ENCODE measurements at places on chromosomes 2 and 18.
A peak's percentile ranks its signal among the peaks of the same experiment; 100 is the strongest.

DNA sequence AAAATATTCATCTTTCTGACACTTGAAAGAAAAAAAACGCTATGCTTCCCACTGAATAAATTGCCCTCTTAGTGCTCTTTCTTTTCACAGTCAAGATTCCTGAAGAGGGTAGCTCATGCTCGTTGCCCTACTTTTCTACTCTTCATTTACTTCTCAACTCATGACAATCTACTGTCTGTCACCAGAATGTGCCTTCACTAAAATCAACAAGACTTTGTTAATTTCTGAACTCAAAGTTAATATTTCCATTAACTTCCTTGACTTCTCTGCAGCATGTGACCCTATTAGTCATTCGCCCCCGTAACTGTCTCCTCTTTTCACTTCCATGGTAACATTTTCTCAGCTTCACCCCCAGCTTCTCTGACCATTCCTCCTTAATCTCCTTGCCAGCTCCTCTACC lies 98.9 kb upstream of the MAPRE2 start:
- DNase-seq: no peak

GRCh38 chr2:215764441-215765048 lies 248.8 kb downstream of the MREG start:
- DNase-seq: no peak

- no peak for DNase-seq
Measured at GRCh38 chr2:197846777-197847176, 42.4 kb downstream of the PLCL1 start.

DNA sequence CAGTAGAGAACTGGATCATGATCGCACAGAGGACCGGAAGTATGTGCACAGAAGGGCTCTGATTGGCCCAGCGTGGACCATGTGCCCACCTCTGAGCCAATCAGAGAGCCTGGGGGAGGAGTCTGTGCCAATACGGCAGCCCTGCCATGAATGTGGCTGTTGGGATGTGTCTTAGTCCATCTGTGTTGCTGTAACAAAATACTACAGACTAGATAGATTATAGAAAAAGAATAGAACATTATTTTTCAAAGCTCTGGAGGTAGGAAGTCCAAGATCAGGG lies 132.0 kb downstream of the NDUFA10 start:
- no peak for DNase-seq

GRCh38 chr18:48032876-48033789 lies 102.7 kb upstream of the SMAD2 start:
- no peak for DNase-seq

DNA sequence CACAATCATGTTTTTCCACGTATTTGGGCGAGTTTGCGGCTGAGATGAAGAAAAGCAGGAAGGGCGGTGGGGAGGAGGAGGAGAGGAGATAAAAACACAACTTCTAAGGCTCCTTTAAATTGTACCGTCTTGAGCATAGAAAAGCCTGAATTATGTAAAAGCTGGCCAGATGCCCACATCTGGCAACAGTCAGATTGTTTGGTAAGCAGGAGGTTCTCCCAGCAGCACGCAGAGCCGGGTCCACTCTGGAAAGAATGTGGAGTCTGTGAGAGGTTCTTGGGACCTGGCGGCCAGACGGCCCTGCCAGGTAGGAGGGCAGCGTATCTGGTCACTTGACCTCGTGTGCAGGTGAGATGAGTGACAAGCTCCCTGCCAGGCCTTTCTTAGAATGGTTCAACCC lies 215.3 kb upstream of the APCDD1 start:
- no peak for DNase-seq

DNA sequence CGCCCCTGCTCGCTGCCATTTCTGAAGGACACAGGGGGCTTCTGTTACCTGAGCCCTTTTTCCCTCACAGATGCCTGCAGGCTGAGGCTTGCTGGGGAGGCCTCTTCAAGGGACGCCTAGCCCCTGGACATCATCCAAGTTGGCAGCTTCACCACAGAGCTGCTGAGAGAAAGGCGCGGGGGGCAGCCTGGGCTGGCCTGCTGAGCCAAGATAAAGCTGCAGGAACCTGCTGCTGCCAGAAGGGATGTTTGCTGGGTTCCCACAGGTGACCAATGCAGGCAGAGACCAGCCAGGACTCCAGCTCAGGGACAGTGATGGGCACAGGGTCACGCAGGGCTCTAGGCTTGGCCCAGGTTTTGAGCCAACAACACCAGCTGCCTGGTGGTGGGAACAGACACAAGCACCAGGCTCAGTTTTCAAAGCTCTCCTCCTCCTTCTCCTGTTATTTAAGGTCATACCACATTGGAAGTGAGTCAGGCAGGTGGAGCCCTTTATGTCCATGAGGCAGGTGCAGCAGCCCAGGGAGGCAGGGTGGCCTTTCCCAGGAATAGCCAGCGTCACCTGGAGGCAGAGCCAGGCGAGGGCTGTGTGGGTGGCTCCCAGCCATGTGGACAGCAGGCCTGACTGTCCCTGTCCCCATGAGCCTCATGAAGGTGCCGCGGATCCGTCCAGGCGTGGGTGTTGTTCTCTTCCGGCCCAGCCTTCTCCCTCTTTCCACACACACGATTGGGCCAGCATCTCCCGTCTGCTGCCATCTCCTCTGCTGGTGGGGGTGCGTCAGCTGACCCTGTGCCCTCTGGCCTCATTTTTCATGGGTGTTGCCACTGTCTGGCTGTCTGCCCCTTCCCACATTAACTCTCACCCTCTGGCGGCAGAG lies 515.5 kb upstream of the MYT1L start:
- peak; percentile 94 for DNase-seq

GRCh38 chr2:105034170-105034569 lies 3.7 kb upstream of the MRPS9 start:
- DNase-seq: no peak

GRCh38 chr2:38528008-38528442 lies 74.7 kb downstream of the HNRNPLL start:
- peak; percentile 26 for DNase-seq

DNA sequence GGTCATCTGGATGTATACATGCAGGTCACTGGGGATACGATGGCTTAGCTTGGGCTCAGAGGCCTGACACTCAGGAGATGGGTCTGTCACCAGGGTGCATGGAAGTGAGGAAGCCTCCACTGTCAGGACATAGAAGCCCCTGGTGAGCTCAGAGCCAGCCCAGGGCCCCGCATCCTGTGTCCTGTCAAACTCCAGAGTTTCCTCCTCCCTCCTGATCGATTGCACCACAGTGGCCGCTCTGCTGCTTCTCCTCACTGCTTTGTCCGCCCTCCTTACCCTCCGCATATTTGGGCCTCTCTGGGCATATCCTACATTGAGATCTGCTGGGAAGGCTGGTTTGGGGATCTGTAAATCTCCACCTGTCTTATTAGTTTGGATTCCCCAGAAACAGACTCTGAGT lies 37.5 kb upstream of the ATG16L1 start:
- DNase-seq: no peak

- no peak for DNase-seq
Measured at GRCh38 chr2:102895376-102895775, 133.5 kb downstream of the TMEM182 start.

GRCh38 chr2:64760128-64760527 lies 106.4 kb upstream of the SERTAD2 start:
- no peak for DNase-seq

DNA sequence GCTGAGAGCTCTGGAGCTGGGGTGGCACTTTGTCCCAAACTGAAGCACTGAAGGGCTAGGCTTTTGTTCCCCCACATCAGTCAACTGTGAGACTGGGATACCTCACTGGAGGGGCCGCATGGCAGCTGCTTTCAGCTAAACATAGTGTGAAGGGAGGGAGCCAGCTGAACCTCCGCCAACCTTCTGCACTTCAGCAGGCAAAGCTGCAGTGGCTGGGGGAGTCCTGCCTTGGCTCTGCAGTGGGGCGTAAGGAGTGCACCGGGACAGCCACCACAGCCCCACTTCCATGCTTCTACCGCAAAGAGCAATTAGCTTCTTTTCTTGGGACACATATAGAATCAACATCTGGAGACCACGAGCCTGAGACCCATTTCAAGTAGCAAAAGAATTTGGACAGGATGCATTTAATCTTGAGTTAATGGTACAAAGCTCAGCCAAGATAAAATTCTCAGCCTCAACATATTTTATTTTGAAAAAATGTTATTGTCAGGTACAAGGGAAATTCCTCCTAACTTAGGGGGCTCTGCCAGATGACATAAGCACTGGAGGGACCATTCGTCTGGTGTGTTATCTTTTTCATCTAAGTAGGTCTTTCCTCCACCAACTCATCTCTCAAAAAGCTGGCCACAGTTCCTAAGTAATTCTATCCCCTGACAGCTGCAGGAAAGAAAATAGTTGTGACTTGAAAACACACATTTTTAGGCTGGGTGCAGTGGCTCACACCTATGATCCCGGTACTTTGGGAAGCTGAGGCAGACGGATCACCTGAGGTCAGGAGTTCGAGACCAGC lies 25.6 kb upstream of the MYCN start:
- DNase-seq: no peak

DNA sequence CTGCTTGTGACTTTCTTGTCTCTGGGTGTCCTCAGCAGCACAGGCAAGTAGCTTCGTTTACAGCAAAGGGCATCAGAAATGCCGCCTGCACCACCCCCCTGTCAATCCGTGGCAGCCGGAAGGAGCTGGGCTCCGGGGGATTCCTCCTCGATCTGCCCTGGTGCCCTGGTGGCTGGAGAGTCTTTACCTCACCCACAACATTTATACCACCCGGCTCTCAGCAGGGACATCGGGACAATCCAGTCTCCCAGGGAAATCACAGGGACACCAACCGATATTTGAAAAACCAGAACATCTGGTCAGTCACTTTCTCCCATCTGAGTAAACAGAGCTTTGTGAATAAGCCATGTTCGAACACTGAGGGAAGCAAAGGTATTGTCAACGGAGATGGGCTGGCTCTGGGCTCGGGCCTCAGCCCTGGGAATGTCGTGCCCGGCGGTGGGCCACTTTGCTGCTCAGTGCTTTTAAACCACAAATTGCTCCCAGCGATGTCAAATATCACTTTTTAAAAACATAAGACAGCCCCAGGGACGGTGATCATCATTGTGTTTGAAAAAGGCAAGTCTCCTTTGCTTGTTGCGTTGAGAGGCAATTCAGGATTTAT lies 210.0 kb upstream of the SALL3 start:
- DNase-seq: no peak

- DNase-seq: peak; percentile 72
Measured at GRCh38 chr2:196515051-196515450, 124.5 kb upstream of the CCDC150 start.

DNA sequence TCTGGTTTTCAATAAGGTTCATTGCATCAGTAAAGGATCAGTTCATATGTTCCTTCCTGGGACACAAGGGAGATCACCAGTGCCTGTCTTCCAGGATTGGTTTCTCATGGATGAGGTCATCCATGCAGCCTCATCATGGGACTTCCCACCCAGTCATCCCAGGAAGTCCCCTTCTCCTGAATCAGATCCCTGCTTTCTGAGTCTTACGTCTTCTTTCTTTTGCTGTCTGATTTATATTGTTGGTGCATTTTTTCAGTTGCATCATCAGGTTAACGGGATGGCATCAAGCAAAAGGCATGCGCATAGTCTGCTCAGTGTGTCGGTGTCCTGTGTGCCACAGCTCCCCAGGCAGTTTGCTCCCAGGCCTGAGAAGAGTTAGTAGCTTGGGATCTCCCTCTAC lies 105.9 kb downstream of the SOX11 start:
- DNase-seq: no peak

DNA sequence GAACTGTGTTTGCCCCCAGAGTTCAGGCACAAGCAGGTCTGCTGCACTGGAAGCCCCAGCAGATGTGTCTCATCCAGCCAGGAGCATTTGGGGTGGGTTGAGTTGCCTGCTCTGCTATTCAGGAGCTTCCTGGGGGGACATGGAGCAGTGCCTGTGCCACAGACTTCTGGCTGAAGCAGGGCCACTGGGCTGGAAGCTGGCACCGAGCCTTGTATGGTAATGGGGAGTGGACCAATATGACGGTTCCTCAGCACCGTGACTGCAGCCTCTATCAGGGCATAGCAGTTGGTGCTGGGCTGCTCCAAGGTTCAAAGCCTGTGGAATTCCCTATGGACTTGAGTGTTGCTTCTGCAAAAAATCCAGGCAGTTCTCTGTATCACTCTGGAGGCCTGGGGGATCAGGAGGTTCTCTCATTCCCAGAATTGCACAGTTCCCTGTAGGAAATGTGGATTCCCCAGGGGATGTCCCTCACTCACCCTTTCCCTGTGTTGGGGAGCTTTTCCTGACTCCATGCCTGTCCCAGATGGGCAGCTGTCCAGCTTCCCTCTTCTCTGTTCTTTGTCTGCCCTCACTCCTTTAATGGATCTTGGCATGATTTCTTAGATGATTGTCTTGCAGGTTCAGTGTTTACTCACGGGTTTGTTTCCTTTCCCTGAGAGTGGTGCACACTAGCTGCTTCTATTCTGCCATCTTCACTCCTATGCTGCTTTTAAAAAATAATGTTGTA lies 37.2 kb upstream of the THSD7B start:
- DNase-seq: no peak

- no peak for DNase-seq
Measured at GRCh38 chr18:72948439-72948838, 80.7 kb upstream of the NETO1 start.

DNA sequence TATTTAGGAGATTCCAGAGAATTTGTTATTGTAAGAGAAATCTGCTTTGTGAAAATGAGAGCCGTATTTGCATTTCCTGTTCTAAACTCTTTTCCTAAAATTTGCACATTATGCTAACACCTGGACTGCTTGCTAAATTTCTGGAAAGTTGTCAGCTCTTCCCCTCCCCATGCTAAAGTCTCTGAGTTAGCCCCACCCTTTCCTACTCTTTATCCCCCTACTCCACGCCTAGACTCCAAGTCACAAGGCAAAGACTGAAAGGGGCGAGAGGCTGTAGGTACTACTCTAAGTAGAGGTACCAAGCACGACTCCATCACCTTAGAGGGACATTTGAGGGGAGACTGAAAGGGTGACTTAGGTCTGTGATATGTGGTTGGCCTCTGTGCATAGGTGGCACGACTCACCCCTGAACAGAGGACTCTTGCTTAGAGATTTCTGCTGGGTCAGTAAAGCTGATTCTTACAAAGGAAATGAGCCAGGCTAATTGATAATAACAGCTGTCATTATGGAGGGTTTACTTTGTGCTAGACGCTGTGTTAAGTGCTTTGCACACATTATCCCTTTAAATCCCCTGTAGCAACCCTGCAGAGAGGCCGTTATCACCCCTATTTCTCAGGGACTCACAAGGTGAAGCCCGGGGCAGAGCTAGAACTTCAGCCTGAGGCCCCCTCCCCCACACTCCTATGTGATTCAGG lies 373.5 kb downstream of the EN1 start:
- peak; percentile 44 for DNase-seq

- DNase-seq: no peak
Measured at GRCh38 chr2:22449696-22450095, 935.3 kb upstream of the KLHL29 start.

DNA sequence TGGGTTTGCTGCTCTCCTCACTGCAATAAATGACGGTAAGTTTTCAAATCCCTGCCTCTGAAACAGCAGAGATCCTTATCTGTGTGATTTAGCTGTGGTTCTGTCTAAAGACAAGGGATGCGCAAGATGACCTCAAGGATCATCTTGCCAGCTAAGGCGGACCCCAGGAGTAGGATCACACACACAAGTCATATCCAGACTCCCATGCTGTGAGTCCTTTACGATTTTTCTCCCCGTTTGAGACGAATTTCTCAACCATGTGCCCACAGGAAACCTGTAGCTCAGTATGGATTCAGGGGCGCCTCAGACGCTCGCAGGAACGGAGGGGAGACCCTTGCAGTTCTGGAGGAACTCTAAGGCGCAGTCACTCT lies 11.1 kb upstream of the DCTN1 start:
- no peak for DNase-seq

- no peak for DNase-seq
Measured at GRCh38 chr18:52897611-52898484, 557.9 kb downstream of the DCC start.

Data from NCI-H510A (cell line).